ENCODE measurements at places on chromosomes 1 and 21.

DNA sequence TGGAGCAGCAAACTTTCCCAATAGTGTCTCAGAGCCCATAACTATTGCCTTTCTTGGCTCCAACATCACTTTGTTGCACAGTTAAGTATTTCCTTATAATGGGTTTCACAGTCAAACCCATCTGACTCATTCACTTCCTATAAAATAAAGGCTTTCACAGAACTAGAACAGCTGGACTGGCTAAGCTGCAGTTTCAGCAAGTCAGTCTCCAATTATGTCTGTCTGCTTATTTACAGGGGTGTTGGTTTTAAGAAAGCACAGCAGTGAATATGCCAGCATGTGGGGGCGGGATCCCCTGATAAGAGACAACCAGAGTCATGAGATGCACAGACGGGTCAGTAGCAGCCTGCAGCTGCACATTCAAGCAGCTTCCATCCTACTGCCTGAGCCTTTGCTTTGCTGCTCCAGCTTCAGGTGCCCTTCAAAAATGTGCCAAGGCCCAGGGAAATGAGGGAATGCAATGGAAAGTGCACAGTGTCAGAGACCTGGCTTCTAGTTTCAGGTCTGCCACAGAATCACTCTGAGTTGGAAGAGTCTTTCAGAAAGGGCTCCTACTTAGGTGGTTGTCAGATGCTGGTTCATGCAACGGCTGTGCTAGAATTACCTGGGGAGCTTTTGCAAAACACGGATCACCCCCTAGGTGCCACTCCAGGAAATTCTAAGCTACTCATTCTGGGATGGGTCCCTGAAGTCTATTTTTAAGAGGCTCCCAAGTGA lies 24.8 kb downstream of the RNF19B start:
- DNase-seq = peak; percentile 83

DNA sequence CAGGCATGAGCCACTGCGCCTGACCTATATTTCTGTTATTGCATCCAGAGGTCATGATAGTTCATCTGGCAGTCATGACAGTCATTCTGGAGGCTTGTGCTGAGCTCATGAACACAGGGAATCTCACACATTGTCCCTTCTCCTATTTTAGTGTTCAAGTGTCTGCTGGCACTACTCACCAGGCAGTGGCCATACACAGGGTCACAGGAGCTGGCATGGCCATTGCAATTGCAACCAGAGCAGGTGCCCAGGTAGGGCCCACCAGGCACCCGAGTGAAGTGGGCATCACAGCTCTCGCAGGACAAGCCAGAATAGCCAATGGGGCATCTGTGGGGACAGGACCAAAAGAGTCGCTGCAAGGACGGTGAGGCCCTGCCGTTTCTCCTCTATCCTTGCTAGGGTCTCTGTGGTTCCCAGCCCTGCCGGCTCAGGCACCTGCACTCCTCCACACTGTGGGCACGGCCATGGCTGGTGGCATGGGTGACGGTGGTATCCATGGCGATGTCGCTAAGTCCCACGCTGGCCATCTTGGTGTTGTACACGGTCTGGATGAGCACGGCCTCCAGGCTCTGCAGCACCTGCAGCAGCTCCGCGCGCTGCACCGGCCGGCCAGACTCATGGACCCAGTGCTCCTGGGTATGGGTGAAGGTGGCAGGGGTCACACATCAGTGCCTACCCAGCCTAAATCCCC lies 57.0 kb downstream of the HSPG2 start:
- no peak for DNase-seq

GRCh38 chr1:32871364-32872191 lies 866 bp upstream of the FNDC5 start:
- no peak for DNase-seq

DNA sequence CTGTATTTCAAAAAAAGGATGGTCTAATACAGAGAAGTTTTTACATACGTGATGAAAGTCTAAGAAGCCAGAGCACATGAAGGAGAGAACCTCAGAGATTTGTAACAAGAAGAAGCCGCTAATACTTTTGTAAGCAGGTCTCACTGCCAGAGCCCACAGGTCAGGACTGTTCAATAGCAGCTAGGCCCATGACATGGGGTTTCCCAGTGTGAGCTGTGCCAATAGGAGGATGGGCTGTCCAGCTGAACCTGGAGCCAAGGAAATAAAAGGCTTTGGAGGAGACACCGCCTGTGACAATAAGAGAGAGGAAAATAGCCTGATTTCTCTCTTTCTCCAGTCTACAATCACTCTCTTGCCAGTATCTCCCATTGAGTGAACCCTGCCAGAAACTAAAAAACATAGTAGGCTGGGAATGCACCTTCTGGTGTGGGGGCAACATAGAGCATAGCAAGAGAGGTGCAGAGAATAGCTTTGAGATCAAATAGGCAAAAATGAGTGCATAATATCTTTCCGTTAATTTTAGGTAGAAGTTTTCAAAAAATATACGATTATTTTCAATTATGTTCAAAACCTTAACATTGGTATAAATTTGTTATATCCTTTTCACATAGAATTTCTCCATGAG lies 360.3 kb downstream of the NEGR1 start:
- no peak for DNase-seq

DNA sequence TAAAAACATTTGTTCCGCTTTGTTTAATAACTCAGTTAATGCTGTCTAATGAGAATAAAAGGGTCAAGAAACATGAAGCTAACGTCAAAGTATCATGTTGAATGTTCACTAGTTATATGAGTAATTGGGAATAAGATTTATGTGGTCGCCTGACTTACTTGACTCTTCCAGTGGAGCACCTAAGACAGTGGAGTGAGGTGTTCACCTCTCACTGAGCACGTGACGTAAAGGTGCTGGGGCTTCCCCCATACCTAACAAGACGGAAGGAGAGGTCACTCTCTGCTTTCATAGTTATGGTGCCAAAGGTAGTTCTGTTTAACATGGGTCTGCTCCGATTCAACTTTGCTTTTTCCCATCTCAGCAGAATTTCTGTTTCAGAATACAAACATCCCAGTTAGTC lies 686 bp downstream of the KMO start:
- DNase-seq = no peak

DNA sequence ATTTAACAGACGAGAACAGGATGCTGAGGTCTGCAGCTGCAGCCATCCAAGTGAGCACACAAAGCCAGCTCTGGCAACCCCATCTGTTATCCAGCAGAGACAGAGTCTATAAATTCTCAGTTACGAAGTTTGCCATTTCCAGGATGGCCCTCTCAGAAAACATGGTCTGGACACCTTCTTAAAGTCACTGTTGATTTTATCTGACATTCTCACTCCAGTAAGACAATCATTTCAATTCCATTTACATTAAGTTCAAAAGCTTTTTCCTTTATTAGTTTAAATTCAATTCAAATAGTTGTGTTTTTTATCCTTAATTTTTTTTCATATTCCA lies 125.5 kb downstream of the DMRTB1 start:
- DNase-seq = no peak

DNA sequence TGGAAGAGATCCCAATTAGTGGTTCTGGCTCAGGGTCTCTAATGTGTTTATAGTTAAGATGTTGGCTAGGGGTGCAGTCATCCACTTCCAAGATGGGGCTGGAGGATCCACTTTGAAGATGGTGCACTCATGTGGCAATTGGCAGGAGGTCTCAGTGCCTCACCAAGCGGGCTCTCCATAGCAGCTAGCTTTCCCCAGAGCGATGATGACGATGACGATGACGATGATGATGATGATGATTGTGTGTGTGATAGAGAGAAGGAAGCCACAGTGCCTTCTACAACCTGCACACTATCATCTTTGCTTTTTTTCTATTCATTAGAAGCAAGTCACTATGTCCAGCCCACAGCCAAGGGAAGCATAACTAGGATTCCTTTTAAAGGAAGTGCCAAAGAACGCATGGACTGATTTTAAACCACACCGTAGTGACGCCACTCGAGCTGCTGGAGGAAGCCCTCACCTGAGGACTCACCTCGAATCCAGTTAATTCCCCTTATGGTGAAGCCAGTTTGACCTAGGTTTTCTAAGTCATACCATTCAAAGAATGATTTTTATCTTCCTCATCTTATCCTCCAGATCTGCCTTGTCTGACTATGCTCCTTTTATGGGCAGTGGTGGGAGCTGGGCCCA lies 49.4 kb downstream of the SRRM1 start:
- no peak for DNase-seq

GRCh38 chr1:162144853-162145252 lies 75.4 kb downstream of the NOS1AP start:
- DNase-seq = no peak

- DNase-seq = no peak
Measured at GRCh38 chr21:21039624-21040170, 41.5 kb downstream of the NCAM2 start.

- no peak for DNase-seq
Measured at GRCh38 chr1:3168678-3169077, 99.7 kb downstream of the PRDM16 start.

DNA sequence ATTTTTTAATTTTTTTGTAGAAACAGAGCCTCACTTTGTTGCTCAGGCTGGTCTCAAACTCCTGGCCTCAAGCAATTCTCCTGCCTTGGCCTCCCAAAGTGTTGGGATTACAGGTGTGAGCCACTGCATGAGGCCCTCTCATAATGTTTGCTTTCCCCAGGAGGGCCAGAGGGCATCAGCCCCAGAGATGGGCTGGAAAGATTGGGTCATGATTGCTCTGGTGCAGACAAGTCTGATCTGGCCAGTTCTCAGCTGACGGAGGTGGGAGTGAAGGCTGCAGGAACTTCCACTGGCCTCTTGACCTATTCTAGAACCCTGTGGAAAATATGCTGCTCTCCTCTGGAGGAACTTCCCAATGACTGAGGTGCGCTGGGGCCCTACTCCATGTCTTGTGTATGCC lies 43.4 kb upstream of the RD3 start:
- no peak for DNase-seq

- DNase-seq = no peak
Measured at GRCh38 chr1:240947438-240948224, 335.7 kb upstream of the GREM2 start.

- DNase-seq = no peak
Measured at GRCh38 chr1:200988693-200989092, 34.8 kb downstream of the KIF21B start.

DNA sequence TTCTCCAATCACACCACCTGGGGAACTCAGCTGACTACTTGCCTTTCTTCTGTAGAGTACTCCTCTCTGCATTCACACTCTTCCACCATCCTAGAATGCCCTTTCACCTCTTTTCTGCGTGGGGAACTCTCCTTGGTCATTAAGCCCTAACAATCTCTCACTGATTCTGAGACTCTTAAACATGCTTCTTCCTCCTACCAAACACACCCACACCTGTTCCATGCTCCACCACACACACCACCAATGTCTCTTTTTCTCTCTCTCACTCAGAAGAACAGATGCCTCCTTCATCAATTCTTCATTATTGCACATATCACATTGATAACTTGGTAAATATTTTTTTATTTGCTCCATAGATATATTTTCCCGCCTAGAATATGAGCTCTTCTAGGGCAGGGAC lies 53.6 kb downstream of the WARS2 start:
- no peak for DNase-seq

DNA sequence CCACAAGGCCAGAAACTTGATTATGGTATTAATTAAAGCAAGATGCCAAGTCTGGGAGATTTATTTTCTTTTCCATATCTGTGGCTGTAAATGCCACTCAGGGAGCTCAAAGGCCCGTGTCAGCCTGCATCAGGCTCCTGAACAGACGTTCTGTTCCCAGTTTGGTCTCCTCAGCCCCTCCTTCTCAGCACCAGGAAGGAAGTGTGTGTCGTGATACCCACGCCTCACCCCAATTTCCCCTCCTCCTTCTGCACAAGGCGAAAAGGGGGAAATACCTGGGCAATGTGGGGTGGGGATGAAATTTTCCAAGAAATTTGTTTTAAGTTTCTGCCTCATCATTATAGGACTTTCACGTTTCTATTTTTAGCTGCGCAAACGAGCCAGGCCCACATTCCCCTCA lies 112.0 kb downstream of the SYF2 start:
- no peak for DNase-seq

DNA sequence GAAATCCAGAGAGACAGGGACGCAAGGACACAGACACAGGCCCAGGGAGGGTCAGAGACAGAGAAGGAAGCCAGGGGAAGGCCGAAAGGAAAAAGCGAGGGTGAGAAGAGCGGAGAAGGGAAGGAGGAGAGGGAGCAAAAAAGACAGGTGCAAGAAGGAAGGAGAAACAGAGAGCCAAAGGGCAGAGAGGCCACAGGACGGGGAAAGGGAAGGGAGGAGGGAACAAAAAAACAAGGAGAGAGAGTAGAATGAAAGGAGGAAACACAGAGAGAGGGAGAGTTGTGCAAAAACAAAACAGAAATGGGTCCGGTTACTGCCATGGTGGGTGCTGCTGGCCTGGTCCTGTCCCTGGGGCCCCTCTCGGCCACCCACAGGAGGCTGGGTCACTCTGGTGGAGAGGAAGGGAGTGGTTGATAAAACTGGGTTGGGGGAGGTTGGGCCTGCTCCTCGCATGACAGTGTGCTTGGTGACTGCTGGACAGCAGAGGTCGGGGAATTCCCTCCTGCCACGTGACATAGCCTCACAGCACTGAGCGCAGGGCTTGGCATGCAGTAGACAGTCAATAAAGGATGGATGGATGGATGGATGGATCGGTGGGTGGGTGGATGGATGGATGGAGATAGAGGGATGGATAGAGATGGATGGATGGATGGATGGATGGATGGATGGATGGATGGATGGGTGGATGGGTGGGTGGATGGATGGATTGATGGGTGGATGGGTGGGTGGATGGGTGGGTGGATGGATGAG lies 64.8 kb downstream of the RAP1GAP start:
- no peak for DNase-seq

- DNase-seq = no peak
Measured at GRCh38 chr1:56268519-56269140, 310.7 kb downstream of the PLPP3 start.

- no peak for DNase-seq
Measured at GRCh38 chr1:40315795-40316594, 1.1 kb downstream of the COL9A2 start.

GRCh38 chr1:172138634-172139033 lies 281.9 kb upstream of the C1orf105 start:
- no peak for DNase-seq

- no peak for DNase-seq
Measured at GRCh38 chr1:97571760-97572159, 349.1 kb downstream of the DPYD start.

DNA sequence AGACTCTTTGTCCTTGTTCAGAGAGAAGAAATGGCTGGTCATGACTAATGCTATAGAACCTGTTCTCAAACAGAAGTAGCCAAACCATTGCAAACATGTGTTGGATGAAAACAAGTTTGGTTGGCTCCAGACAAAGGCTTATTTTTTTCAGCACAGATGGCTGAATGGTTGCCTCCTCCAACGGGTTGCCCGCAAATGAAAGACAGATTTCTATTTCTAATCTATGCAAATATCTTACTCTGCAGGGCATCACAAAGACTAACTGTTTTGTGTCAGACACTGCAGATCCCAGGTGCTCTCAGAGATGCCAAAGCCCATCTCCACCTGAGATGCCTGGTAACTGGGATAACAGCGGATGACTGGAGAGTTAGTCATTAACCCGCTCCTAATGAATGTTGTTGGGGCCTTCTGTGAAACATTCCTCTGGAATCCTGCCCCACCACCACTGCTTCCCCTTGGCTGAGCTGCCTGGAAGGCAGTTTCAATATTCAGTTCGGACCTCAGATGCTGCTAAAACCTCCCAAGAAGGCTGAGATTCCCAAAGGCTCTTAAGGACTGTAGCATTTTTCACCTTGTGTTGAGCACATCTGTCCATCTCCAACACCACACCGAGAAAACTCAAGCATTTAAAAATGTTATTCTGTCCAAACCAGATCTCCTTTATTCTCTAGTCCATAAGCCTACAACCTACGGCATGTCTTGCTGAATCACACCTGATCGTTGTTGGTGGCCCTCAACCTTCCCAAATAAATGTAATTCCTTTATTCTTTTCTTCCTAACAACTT lies 104.4 kb downstream of the PTPN14 start:
- peak; percentile 89 for DNase-seq

GRCh38 chr1:32861904-32862695 lies 8.6 kb downstream of the FNDC5 start:
- no peak for DNase-seq

All from kidney capillary endothelial cell (primary cell).